Activated T-cell treated with anti-CD3 and anti-CD28 coated beads, Interleukin-2, amount 50 U/mL, for 72 hours (primary cell): ENCODE measurements at places on chromosomes 2 and 18. TPM values are rescaled to one million over a fixed set of nuclear protein-coding genes. Genes with fewer than 3 reads are reported as not detected.

DNA sequence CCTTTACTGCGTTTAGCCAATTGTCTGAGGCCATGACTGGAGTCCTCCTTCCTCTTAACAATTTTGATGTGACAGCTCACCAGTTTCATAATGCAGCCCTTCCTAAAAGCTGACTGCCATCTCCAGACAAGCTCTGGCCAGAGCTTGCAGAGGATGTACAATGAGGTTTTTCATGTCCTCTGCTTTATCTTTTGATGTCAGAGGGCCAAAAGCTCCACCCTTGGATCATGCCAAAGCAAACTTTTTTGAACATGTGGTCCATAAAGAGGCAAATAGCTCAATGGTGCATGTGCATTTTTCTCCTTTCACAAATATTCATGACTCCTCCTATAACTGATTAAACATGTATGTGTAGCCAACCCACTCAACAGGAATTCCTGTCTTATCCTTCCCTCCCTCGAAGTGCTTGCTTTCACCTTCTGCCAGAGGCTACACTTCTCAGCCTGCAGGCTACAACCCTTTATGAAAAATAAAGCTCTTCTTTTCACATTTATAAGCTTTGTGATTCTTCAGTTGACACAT, 266.2 kb downstream of the FBXO15 start:
- DNase-seq: no peak

- DNase-seq: no peak
Observed at GRCh38 chr2:205719847-205720246, 37.5 kb downstream of the NRP2 start.

DNA sequence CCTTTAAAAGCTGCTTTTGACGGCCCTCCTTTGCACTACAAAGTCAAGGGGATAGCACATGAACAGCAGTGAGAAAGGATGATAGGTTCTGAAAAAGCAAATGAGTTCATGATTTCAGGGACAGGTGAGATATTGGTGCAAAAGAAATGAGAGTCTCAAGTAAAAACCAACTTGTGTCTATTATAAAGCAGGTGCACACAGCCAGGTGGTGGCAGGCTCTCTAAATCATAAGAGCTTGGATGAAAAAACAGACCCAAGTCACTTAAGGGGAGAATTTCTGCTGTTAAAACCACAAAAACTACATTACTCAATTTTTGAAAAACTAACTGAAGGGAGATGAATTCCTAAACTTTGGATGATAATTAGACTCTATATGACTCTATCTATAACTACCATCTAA, 201.5 kb downstream of the SP3 start:
- no peak for DNase-seq

DNA sequence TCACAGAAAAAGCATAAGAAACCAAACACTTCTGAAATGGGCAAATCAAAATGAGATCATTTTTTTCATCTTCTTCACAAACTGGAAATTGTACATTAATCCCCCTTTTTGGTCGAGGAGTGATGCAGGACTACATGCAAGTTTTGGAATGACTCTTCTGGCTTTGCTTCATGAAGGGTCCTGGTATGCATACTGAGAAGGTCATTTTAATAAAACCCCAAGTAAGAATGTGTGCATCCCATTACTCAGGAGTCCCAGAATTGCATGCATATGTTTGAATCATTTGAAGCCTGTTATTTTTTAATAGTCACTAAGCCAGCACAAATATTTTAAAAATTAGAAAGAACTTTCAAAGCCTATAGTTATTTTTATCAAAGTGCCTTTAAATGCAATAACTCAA, 16.7 kb upstream of the EHBP1 start:
- no peak for DNase-seq

- DNase-seq: no peak
Observed at GRCh38 chr2:94984964-94985575, 40.4 kb upstream of the MAL start.

The ADRA2B gene
- total RNA-seq: 1.7 TPM

The RGPD3 gene
- total RNA-seq: 0.25 TPM

The TMEM178A gene
- total RNA-seq: 1.5 TPM

The DNAH6 gene
- total RNA-seq: 1.0 TPM

The CXCR2 gene
- total RNA-seq: 0.25 TPM
